ENCODE measurements at places on chromosomes 6 and 20.

DNA sequence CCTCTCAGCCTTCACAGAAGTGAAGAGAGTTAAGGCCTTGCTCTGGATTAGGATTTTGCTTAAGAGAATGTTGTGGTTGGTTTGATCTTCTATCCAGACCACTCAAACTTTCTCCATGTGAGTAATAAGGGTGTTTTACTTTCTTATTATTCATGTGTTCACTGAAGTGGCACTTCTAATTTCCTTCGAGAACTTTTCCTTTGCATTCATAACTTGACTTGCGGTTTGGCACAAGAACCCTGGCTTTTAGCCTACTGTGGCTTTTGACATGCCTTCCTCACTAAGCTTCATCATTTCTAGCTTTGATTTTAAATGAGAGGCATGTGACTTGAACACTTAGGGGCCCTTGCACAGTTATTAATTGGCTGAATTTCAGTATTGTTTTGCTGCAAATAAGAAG is 166.1 kb upstream of the OPRM1 start:
- DNase-seq, result no peak

DNA sequence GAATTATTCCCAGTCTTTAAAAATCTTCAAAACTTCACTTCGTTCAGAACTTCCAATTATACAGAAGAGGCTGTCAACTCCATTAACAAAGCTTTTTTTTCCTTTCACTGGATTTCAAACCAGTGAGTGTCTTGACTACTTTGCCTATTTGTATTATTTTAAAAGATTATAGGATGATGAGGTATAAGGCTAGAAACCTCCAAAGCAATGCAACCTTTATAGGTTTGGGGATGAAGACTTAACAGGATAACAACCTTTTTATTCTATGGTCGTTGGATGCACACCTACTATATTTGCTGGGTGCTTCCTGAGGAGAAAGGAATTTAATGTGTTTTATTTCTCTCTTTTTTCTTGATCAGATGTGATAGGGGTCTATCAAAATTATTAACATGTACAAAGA is 1.9 kb upstream of the OVOL2 start:
- no peak for DNase-seq

DNA sequence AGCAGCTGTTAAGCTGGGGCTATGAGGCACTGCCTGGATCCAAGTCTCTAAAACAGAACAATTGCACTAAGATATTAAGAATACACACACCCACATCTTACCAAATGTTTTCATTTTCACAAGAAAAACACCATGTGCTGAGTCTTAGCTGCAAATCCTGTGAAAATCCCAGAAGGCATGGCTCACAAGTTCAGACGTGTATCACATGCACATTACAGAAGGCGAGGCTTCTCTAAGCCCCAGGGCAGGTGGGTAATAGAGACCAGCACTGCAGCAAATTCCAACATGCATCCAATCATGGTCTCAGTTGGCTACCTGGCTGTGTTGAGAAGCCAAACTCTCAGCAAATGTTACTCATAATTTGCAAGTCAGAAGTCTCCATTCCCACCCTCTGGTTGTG is 16.2 kb upstream of the CST3 start:
- DNase-seq, result no peak

- no peak for DNase-seq
These were observed 951.8 kb upstream of the MAP3K7 start for GRCh38 chr6:91538622-91539021.
